ENCODE measurements at places on chromosomes 2 and 18.
A peak's percentile ranks its signal among the peaks of the same experiment; 100 is the strongest.

DNA sequence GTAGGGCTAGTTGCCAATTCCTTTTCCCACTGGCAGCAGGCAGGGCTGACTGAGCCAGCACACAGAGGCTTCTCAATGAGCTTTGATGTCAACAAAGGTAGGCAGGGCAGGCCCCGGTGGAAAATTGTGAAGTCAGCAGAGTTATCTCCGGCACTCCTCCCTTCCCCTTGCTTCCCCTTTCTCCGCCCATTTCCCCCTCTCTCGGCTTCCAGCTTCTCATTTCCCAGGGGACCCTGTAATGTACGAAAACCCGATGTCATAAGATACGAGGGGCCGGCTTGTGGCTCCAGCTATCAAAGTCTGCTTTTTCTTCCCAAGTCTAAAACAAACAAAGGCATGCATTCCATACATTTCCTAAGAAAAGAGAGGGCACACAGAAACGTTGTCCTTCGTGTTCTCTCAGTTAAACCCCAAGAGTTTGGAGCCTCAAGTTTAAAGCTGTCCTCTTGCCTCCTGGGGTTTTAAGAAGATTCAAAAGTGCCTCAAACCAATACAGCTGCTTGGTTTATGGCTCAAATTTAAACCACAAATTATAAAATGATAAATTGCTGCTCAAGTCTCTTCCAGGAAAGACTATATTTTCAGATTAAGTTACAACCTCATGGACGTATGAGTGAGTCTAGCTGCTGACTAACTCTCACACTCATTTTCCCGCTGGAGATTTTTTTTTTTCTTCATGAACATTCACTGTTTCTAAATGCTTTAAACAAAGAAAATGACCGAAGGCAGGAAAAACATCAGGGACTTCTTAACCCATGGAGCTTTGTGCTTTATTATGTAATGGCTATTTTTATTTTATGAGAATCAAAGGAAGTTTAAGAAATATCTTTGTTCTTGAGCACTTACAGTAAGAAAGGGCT lies 27.2 kb upstream of the EML4 start:
- peak; percentile 92 for DNase-seq

DNA sequence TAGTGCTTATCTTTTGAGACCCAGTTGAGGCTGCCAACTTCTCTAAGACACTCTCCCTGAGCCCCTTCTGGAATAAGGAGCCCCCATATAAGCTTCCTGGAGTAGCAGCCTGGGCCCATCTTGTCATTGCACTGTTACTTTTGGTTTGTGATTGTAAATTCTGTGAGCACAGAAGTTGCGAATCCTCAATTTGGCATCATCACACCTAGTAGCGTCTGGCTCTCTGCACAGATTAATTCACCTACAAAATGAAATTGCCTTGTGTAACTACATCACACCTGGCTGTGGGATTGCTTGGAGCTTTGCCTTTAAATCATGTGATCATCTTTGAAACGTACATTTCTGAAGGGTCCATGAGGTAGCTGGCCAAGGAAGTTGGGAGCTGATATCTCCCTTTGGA lies 193.2 kb upstream of the BCL2L11 start:
- DNase-seq: no peak

DNA sequence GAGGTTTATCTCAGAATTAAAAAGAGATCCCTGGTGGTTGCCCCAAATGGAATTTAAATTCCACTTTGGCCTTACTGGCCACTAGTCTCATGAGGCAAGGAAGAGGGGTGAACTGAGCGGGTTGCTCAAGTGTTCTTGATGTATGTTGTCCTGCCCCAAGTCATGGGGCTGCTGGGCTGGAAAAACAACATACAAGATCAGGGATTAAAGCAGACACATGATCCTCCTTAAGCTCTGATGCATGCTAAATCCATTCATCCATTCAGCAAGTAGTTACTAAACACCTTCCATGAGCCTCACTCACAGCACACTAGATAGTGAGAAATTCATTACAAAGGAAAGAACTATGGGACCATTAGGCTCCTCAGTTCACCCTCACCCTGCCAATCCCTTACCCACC lies 196.3 kb downstream of the MREG start:
- DNase-seq: no peak

GRCh38 chr2:164972216-164972615 lies 16.9 kb upstream of the SLC38A11 start:
- DNase-seq: no peak

DNA sequence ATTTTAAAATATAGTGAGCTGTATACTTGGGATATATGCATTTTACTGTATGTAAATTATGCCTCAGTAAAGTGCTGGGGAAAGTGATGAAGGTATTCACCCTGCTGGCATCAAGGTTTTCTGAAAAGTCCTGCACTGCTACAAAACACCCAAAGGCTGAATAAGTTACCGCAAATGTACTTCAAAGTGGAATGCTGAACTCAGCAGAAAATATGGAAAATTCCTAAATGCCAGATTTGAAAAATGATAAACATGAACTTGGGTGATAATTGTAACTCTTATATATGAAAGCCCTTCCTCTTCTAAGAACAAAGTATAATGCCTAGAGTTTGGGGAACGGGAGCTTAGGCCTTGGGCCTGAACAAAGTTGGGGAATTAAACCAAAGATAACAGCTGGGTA lies 133.0 kb downstream of the GALNT1 start:
- DNase-seq: no peak

DNA sequence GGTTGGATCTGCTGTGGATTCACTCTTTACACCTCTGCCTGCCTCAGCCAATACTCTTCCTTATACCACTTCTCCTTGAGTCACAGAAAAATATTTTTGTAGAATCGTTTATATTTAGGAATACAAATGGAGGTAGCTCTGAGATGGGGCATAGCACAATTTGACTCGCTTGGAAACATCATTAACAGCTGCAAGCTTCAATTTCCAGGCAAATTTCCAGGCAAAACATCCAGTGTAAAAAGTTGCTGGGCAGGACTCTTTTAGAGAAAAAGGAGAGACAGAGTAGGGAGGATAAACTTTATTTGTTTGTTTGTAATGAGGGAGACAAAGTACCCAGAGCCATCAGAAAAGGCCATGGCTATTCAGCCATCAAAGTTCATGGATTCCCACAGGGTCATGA lies 74.4 kb upstream of the SOX11 start:
- DNase-seq: peak; percentile 43

GRCh38 chr2:44769349-44770011 lies 172.0 kb upstream of the SIX3 start:
- DNase-seq: no peak

DNA sequence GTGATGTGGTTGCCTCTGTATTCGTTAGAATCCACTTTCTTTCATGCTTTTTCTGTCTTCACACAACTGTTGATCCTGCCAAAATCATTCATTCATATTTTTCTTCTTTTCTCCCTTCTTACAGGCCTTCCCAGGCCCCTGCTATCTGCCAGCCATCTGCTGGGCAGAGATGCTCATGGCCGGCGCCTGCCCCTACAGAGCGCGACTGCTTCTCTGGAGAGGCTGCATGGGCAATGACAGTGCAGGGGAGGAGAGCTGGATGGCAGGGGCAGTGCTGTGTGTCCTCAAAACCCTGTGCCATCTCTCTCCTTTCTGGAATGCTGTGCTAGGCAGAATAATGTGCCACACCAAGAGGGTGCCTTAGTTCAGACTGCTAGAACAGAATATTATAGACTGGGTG lies 125.2 kb downstream of the INHBB start:
- no peak for DNase-seq

GRCh38 chr2:164826293-164827243 lies 15.1 kb downstream of the COBLL1 start:
- no peak for DNase-seq

- no peak for DNase-seq
These were observed 588 bp downstream of the CHAC2 start for GRCh38 chr2:53768242-53768542.

GRCh38 chr2:166417669-166418068 lies 41.9 kb upstream of the SCN9A start:
- DNase-seq: peak; percentile 28

- DNase-seq: no peak
These were observed 5.1 kb upstream of the SMAD7 start for GRCh38 chr18:48955830-48956261.

- DNase-seq: no peak
These were observed 9.1 kb downstream of the MOCOS start for GRCh38 chr18:36196238-36196995.

DNA sequence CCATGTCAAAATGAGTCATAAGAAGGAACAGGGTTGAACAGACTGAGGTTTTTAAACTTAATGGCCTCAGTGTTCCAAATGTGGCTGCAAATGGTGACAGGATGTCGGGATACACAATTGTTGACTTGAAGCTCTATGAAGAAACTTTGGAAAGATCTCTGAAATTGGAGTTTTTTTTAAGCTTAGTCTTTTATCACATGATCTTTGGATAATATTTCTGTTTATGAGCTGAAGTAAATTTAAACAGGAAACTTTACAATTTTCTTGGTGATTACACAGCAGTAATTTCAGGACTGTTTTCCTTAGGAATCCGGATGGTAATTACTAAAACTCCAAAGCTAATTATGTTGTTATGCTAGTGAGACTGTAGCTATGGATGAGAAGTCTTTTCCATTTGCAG lies 199.1 kb upstream of the NRXN1 start:
- DNase-seq: no peak

DNA sequence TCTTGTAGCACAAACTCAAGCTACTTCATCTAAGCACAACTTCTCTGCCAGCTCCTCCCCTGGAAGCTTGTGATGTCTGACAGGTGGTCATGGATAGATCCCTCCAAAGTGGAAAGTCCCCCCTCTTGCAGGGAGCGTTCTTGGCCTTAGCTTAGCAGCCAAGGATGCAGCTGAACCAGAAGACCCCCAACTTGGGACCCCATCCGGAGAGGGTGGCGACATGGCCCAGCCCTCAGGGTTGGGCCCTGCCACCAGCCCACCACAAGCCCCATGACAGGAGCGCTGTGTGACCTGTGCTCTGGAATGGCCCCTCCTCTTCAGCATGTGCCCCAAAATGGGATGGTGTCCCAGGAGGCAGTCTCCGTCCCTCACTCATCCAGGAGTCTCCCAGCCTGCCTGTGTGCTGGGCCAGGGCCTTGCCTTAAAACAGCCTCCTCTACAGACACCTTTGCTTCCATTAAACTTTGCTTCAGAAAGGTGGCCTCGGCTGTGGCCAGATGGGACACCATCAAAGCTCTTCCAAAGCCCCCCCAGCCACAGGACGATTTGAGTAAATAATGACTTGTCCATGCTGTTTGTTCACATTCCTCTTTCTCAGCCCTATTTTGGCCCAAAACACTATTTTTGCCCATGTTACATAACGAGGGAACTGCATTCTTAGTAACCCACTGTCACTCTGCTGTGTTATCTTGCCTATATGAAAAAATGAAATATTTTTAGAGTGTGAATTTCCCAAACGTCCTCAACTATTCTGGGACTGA lies 122.1 kb downstream of the RAB3GAP1 start:
- no peak for DNase-seq

- no peak for DNase-seq
These were observed 17.9 kb upstream of the FIGN start for GRCh38 chr2:163753726-163754125.

- DNase-seq: no peak
These were observed 118.0 kb upstream of the TMEM200C start for GRCh38 chr18:6013171-6013810.

- no peak for DNase-seq
These were observed 40.7 kb downstream of the SLC66A2 start for GRCh38 chr18:79910563-79911343.

DNA sequence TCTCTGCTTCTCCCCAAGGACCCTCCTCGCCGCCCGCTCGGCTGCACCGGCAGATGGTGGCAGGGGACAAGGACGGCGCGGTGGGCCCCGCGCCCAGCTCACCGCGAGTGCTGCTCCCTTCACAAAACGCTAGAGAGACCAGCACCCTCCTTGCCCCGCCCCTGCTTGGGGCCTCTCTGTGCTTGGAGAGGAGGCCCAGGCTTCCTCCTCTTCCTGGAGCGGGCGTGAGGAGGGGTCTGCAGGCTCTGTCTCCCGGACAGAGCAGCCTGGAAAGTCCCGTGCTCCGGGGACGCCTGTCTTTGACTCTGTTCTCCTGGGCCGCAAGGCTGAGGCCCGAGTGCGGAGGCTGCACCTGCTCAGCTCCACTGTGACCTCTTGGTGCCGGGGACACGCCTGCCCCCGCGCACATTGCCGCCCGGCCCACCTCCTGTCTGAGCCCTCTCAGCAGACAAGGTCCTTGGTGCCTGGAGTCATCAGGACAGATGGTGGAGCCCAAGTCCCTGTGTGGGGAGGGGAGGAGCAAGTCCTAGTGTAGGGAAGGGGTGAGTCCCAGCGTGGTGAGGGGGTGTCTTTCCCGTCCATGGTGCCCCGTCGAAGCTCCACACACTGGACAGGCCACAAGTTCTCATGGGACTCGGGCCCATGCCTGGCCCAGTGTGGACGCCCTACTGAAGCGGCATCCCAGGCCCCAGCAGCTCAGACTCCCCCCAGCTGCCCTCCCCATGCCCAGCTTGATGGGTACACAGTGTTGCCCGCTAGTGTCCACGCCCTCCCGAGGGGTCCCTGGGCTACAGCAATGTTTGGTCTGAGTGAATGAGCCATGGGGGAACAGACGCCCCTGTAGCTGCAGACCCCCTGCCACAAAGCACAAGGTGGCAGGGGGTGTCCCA lies 33.8 kb downstream of the RTP5 start:
- DNase-seq: no peak

GRCh38 chr2:12032398-12032797 lies 286.0 kb downstream of the LPIN1 start:
- no peak for DNase-seq

DNA sequence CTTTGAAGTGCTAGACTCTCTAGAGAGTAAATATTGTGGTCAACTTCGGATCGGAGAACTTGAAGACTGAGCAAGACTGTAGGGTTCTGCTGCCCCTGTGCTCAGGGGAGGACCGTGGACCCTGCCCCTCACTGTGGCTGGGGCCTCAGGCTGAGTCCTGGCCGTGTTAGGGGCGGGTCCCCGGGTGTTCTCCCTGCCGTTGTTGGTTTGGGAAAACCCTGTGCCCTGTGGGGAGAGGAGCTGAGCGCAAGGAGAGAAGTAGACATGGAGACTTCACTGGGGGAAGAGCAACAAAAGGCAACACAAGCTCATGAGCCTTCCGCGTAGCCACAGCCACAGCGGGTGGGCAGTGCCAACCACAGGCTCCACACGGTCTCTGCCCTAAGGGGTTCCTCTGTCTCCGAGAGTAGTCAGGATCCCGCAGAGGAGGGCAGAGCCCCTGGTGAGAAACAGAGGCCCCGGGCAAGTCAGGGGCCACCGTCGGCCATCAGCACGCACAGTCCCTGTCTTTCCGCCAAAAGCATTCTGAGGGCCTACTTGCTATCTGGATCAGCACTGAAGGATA lies 53.1 kb downstream of the NTSR2 start:
- no peak for DNase-seq

GRCh38 chr2:210558708-210559107 lies 2.3 kb downstream of the CPS1 start:
- peak; percentile 10 for DNase-seq

- no peak for DNase-seq
These were observed 6.6 kb downstream of the BCL2L11 start for GRCh38 chr2:111127351-111127750.

- no peak for DNase-seq
These were observed 86.6 kb downstream of the POLR1A start for GRCh38 chr2:86019121-86019520.
